ENCODE measurements at places on chromosomes 1 and 21. TPM values are rescaled to one million over a fixed set of nuclear protein-coding genes. Genes with fewer than 3 reads are reported as not detected.

WLS gene
- 147 TPM for total RNA-seq

- no peak for DNase-seq
- H3K36me3 ChIP-seq = no peaks in the 10 kb centered on the region
- peak overlapping the region; percentile 52 for H3K4me3 ChIP-seq
- peaks cover 2% of the 10 kb centered on the region for H3K27me3 ChIP-seq
These were observed 9.4 kb downstream of the CYP2J2 start for GRCh38 chr1:59917026-59917784.

PTPRC gene
- total RNA-seq = not detected

- H3K27me3 ChIP-seq = no peaks in the 10 kb centered on the region
- no peak overlapping the region for H3K4me3 ChIP-seq
- peaks cover 19% of the 10 kb centered on the region for H3K36me3 ChIP-seq
- DNase-seq = no peak
- peaks cover 18% of the 10 kb centered on the region for H3K4me1 ChIP-seq
These were observed 52.4 kb downstream of the KIF26B start for GRCh38 chr1:245207056-245207638.

- peaks cover 4% of the 10 kb centered on the region for H3K4me1 ChIP-seq
- peaks cover 34% of the 10 kb centered on the region for H3K27me3 ChIP-seq
- DNase-seq = no peak
These were observed 22.5 kb upstream of the PKP1 start for GRCh38 chr1:201260648-201261311.

DNA sequence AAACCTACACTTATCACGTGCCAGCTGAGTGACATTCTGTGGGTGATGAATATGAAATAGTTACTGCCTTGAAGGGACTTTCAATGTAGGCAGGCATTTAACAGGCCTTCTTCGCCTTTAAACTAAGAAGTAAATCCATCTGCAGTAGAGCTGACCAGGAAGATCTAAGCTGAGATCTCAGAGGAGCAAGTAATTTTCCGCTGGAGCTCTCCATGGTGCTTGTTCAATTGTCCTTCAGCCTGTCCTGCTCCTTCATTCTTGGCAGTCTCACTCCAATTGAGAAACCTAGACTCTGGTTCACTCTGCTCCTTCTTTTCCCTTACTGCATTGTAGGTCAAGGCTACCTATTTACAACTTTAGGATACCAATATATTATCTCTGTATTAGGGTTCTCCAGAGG is 183.5 kb downstream of the HMCN1 start:
- DNase-seq = no peak
- no peaks in the 10 kb centered on the region for H3K27me3 ChIP-seq
- H3K36me3 ChIP-seq = no peaks in the 10 kb centered on the region

DNA sequence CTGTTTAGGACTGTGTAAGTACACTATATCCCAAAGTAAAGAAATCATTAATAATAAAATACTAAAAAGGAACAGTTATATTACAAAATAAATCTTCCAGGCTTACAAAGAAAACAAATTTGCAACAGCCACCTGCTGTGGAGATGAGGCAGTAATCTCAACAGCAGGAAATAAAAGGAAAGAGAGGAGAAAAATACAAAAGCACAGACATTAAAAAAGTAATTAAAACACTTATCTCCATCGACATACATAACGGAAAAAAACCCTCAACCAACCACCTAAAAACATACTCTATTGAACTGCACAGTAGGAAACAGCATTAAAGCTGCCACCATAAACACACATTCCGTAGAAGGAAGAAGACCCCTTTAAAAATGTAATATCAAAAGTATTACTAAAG is 317.6 kb downstream of the DPYD start:
- H3K27me3 ChIP-seq = no peaks in the 10 kb centered on the region
- H3K27ac ChIP-seq = no peak overlapping the region
- no peak for DNase-seq

DR1 gene
- total RNA-seq = 62.7 TPM

GRCh38 chr1:202966006-202966898 is 805 bp downstream of the CYB5R1 start:
- peaks cover 24% of the 10 kb centered on the region for H3K4me1 ChIP-seq
- peak overlapping the region; percentile 86 for H3K4me3 ChIP-seq
- H3K27ac ChIP-seq = peak overlapping the region; percentile 53
- H3K27me3 ChIP-seq = peaks cover 9% of the 10 kb centered on the region

GRCh38 chr1:186236921-186237320 is 138.1 kb downstream of the TPR start:
- no peak overlapping the region for H3K27ac ChIP-seq
- no peaks in the 10 kb centered on the region for H3K4me1 ChIP-seq
- H3K36me3 ChIP-seq = no peaks in the 10 kb centered on the region
- no peak for DNase-seq
- H3K4me3 ChIP-seq = no peak overlapping the region

DNA sequence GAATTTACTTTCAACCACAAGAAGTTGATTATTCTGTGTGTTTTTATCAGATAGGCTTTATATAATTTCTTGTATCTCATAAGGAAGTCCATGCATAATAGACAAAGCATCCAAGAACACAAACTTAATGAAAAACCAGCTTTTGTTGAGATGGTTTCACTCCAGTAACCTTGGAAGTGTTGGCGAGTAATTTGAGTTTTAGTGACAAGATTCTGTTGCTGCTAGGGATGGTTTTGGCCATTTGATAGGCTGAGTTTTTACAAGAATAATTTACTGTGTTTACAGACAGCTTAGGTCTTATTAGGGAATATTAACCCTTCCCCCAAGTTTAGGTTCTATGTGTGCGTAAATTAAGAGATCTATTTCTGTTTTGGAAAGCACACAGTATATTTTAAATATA is 513.6 kb downstream of the USP25 start:
- H3K36me3 ChIP-seq = peaks cover 14% of the 10 kb centered on the region
- DNase-seq = no peak
- H3K4me1 ChIP-seq = peaks cover 9% of the 10 kb centered on the region
- H3K27ac ChIP-seq = no peak overlapping the region

DNA sequence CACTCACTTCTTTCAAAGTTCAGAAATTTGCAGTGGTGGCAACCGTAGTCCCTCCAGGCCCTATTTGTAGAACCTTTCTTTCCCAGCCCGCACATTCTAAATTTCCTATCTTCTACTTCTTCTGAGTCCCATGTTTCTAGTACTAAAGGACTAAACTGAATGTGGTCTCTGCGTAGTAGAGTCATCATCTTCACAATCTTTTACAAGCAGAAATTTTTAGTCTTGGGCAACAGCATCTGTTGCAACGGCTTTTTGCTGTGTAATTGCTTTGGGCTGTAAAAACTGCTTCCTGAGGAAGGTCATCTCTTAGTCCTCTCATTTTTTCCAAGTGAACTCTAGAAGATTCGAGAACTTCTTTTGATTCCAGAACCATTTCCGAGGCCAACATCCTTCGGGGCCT is 23.9 kb downstream of the VAV3 start:
- no peak overlapping the region for H3K27ac ChIP-seq
- H3K27me3 ChIP-seq = no peaks in the 10 kb centered on the region
- no peak overlapping the region for H3K4me3 ChIP-seq
- no peaks in the 10 kb centered on the region for H3K36me3 ChIP-seq

DNA sequence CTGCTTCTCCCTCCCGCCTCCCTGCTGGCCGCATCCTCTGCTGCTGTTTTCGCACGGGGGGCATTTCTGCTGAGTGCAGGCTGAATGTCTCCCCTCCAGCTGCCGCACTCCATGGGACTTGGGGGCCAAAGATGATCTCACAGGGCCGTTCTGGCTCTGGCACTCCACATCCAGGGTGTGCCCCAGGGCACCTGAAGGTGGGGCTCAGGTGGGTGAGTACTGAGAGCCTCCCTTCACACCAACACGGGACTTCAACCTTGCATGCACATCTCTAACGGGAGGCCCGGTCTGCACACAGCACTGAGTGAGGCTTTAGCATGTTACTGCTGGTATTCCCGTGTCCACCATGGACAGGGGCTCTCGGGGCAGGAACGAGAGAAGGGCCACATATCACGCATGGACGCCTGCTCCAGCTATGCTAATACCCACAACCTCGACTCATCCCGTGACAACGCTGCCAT is 88.9 kb downstream of the DMRTB1 start:
- H3K27me3 ChIP-seq = peaks cover 2% of the 10 kb centered on the region
- H3K4me3 ChIP-seq = no peak overlapping the region
- no peak for DNase-seq

GRCh38 chr1:6260961-6261614 is at the start of gene GPR153:
Gene GPR153 (minus strand): TSS chr1:6261098. CDS start chr1:6254905, 6,193 bp downstream.
- peaks cover 31% of the 10 kb centered on the region for H3K4me1 ChIP-seq
- no peaks in the 10 kb centered on the region for H3K27me3 ChIP-seq
- H3K36me3 ChIP-seq = no peaks in the 10 kb centered on the region
- peak within 1 kb of the TSS; percentile 86 for H3K4me3 ChIP-seq

GRCh38 chr21:30487336-30487735 is at the start of gene KRTAP19-2:
Gene KRTAP19-2 (minus strand): TSS chr21:30487436. CDS start chr21:30487348, 88 bp downstream.
- no peak for DNase-seq
- H3K4me1 ChIP-seq = peaks cover 3% of the 10 kb centered on the region
- no peak within 1 kb of the TSS for H3K4me3 ChIP-seq

GRCh38 chr1:165289556-165289955 is 67.0 kb downstream of the LMX1A start:
- no peak overlapping the region for H3K4me3 ChIP-seq
- H3K4me1 ChIP-seq = no peaks in the 10 kb centered on the region
- H3K36me3 ChIP-seq = no peaks in the 10 kb centered on the region
- no peak for DNase-seq
- no peak overlapping the region for H3K27ac ChIP-seq

DNA sequence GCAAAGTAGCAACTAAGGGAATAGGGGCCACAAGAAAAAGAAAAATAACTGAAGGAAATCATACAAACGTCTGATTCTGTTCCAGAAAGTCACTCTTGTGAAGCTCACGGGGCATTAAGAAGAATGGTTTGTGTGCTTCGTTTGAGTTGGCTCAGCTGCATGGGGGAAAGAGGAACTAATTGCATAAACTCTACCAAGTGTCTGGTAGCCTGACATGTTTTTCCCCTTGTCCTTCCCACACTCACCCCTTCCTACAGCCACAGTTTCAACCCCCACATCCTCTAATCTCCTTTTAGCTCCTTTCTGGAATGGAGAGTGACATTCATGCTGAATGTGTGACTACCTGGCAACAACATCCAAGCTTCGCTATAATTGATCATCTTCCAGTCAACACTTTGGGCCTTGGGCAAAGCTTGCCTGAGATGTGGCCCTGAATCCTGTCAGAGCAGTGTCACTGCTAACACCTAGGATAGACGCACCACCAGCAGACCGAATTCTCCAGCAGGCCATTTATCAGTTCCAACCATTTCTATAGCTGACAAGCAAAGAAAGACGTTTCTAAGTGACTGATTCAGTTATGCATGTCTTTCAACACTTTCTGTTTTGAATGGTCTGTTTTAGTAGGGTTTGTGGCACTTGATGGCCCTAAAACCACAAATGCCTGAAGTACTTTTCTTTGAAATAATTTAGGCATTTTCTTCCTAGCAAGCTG is 439.6 kb downstream of the TTLL7 start:
- no peaks in the 10 kb centered on the region for H3K27me3 ChIP-seq
- H3K4me1 ChIP-seq = peaks cover 32% of the 10 kb centered on the region
- H3K4me3 ChIP-seq = no peak overlapping the region
- peak overlapping the region; percentile 60 for H3K27ac ChIP-seq
- H3K36me3 ChIP-seq = no peaks in the 10 kb centered on the region

DNA sequence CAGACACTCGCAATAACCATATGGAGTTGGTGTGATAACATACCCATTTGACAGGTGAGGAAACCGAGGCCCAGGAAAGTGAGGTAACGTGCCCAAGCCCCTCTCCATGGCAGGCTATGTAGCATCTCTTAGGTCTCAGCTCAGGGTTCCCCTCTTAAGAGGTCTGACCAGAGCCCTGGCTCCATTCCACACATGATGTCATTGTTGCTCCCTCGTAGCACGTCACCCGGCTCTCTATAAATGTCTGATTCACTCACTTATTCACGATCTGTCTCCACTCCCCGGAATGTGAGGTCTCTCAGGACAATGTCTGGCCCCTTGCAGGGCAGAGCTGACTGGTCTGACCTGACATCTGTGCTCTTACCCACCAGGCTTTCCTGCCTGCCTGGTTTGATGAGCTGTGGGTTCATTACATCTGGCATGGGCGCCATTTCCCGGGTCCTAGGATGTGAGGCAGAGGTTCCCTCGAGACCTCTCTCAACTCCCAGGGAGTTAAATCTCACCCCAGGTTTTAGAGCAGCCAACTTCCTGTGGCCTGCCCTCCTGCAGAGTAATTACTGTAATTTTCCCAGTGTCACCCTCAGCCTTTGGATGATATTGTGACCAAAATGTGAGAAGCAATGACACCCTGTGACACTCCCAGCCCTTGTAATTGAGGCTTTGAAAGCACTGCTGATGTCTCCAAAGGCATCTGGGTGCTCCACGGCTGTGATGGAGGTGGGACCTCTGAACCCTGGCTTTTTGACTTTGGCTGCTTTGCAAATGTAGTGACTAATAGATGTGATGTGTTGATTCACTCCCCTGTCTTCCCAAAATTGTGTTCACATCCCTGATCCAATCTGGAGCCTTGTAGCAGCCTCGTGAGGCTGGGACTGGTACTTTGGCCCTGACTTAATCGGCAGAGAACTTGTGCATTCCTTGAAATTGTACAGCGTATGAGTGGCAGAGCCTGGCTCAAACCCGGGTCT is 10.6 kb downstream of the ACTL8 start:
- no peaks in the 10 kb centered on the region for H3K36me3 ChIP-seq
- H3K4me1 ChIP-seq = peaks cover 14% of the 10 kb centered on the region
- no peaks in the 10 kb centered on the region for H3K27me3 ChIP-seq
- DNase-seq = no peak
- H3K4me3 ChIP-seq = no peak overlapping the region

GRCh38 chr1:109112056-109112651 is 1.8 kb upstream of the ELAPOR1 start:
- H3K36me3 ChIP-seq = no peaks in the 10 kb centered on the region
- peaks cover 22% of the 10 kb centered on the region for H3K4me1 ChIP-seq
- peak overlapping the region; percentile 82 for H3K4me3 ChIP-seq
- peaks cover 77% of the 10 kb centered on the region for H3K27me3 ChIP-seq
- DNase-seq = peak; percentile 12

LRRIQ3 gene
- 0.35 TPM for total RNA-seq

GRCh38 chr1:42211224-42211623 is 46.7 kb upstream of the GUCA2A start:
- H3K27me3 ChIP-seq = no peaks in the 10 kb centered on the region
- no peak overlapping the region for H3K4me3 ChIP-seq
- no peak overlapping the region for H3K27ac ChIP-seq
- H3K36me3 ChIP-seq = peaks cover 41% of the 10 kb centered on the region
- no peak for DNase-seq

DNA sequence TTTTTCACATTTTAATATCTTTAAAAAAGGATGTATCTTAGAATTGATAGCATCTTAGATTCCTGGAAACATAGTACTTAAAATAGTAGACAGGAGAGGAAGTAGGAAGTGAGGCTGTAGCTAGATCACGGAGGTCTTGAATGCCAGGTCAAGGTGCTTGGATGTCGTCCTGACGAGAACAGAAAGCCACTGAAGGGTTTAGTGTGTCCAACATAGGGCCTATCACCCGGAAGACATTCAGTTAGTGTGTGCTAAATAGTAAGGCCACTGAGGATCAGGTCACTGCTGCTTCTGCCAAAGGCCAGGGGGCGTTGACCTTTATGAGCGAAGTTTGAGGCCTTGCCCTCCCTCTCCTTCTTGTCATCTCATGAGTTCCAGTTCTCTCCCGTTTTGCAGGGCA is 35.7 kb downstream of the RAB3B start:
- no peak overlapping the region for H3K4me3 ChIP-seq
- peaks cover 3% of the 10 kb centered on the region for H3K36me3 ChIP-seq
- H3K27me3 ChIP-seq = no peaks in the 10 kb centered on the region
- no peak for DNase-seq
- no peak overlapping the region for H3K27ac ChIP-seq

TTC22 gene
- not detected for total RNA-seq

MCOLN3 gene
- not detected for total RNA-seq
